ENCODE measurements at places on chromosomes 6 and 20.

- no peak for DNase-seq
These were observed 469.0 kb upstream of the CDH4 start for GRCh38 chr20:60782959-60783625.

DNA sequence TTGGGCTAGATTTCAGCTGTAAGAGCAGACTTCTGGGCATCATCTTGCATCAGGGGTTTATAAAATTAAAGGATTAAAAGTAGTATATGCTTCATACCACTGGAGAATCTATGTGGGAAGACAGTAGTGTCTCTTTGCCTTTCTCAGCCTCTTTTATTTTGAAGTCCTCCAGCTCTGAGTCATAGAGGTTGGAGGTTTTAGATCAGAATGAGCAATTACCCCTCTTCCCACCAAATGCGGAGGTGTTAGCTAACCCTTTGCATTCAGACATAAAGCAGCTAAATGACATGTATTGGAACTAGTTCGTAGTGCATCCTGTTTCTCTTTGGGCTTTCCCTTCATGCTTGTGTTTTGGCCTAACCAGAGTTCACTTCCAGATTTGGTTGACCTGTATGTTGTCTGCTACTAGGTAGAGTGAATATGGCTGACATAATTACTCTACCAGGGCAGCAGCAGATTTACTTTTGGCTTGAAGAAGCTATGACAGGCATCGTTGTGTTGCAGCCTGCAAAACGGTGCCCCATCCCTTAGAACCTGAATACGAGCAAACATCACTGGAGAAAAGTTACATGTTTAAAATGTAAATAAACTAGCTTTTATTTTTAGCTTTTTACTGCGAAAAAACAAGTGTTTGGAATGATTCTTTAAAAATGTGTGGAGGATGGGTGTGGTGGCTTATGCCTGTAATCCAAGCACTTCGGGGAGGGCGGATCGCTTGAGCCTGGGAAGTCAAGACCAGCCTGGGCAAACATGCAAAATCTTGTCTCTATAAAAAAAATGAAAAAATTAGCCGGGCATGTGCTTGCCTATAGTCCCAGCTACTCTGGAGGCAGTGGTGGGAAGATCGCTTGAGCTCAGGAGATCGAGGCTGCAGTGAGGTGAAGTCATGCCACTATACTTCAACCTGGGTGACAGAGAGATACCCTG lies 82.2 kb downstream of the MYO6 start:
- no peak for DNase-seq

DNA sequence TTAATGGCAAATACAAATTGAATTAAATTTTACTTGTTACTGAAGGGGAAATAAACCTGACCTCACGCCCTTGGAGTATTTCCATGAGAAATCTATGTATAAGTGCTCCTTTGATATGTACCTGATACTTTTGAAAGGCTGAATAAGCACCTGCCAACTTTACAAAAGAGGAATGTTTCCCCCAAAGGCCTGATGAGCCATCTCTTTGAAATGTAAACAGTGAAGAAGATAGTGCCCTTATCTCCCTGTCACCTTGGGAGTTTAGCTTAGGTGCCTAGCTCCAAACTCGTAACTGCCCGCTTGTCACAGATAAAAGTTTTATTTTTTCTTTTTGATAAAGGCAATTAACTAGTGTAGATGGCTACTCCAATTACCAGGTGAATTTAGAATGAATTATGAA lies 1.1 kb upstream of the ZNF343 start:
- DNase-seq, result no peak

DNA sequence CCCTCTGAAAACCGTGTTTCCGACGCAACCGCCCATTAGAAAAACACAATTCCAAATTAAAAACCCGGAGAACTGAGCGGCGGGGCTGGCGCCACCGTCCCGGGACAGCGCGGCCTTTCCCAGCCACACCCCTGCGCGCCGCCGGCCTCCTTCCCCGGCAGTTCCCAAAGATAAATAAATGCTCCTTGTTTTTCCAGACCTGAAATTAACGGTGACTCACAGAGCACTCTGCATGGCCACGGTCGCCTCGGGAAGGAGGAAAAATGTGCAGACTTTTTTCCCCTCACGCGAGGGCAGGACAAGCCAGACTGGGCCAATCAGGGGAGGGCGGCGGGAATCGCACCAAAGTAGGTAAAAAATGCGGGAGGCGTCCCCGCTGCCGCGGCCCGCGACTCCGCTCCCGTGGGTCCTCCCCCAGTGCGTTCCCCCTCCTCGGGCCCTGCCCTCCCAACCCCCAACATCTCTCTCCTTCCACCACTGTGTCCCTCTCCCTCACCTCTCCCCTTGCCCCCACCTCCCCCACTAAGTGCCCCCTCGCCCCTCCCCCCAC lies 828 bp upstream of the DSTN start:
- DNase-seq, result peak; percentile 83

DNA sequence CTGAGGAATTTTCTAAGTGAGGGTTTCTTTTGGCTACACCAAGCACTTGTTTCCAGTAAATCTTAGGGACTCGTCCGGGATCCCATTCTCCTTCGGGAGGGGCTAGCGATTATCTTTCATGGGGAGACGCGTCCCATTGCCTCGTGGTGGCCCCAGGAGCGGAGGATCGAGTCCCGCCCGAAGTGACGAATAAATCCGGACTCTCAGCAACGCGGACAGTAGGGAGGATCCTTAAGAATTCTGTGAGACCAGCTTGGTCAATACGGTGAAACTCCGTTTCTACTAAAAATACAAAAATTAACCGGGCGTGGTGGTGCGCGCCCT lies 69.1 kb upstream of the PRSS16 start:
- DNase-seq, result no peak

DNA sequence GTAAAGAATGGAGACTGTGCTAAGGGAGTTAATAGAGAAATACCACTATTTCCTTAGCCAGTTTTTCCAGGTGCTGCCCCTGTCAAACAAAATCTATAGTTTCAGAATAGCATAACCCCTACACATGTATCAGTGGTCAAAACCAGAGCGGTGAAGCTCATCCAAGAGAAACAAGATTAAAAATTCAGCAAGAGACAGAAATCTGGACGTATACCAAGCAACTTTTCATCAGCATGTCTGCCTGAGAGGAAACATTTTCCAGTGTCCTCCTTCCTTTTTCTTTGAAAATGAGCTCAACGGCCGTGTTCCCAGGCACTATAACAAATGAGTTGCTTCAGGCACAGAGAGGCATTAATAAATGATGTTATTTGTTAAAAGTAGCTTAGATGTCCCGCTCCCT lies 416.5 kb downstream of the BCKDHB start:
- no peak for DNase-seq

GRCh38 chr6:1614448-1615150 lies 4.9 kb downstream of the FOXC1 start:
- DNase-seq, result no peak

DNA sequence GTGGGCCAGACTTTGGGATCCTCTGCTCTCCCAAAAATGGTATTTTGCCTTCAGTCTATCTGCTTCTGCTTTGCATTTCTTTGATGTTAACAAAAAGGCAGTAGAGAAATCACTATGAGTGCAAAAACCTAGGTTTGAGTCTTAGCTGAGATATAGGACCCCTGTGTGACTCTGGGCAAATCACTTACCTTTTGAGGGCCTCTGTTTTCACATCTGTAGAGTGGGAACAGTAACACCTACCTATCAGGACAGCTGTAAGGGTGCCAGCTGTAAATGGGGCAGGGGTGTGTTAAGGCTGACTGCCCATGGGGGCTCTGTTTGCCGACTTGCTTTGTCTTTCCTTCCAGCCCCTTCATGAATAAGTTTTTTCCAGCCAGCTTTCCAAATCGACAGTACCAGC lies 30.4 kb downstream of the HM13 start:
- DNase-seq, result no peak

GRCh38 chr6:36339146-36339545 lies 2.5 kb upstream of the BNIP5 start:
- no peak for DNase-seq

DNA sequence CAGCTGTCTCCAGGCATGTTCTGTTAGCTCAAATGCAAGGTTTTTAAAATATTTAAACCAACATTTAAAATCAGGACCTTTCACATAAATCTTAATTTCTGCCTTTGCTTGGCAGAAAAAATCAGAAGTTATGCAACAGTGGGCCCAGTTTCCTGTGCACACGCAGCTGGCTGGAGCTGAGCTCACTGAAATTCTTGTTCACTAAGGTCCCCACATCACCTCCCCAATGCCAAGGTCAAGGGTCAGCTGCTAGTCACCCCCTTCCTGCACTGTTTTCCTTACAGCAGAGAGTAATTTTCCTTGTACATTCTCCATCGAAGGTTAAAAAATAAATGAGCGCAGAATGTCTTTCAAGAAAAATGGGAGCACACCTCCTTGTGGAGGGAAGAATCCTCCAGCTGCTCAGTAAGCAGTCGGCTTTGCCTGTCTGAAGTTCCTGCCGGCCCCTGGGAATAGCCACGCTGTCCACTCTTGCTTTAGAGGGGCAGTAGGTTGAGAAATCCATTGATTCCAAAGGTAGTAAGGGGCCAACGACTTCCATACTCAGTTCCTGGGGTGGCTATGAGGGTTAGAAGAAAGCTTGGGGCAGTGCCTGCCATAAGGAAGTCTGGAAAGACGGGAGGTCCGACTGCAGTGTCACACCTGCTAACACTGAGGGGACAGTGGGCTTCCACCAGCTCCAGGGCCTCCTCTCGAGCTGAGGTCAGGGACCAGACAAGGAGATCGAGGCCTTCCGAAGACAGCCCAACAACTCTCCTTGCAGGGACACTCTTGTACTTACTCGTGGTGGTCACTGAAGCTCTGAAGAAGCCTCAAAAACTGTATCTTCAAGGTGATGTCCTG lies 56.8 kb downstream of the MYH7B start:
- no peak for DNase-seq

GRCh38 chr20:61657721-61658377 lies 405.8 kb downstream of the CDH4 start:
- DNase-seq, result peak; percentile 34

DNA sequence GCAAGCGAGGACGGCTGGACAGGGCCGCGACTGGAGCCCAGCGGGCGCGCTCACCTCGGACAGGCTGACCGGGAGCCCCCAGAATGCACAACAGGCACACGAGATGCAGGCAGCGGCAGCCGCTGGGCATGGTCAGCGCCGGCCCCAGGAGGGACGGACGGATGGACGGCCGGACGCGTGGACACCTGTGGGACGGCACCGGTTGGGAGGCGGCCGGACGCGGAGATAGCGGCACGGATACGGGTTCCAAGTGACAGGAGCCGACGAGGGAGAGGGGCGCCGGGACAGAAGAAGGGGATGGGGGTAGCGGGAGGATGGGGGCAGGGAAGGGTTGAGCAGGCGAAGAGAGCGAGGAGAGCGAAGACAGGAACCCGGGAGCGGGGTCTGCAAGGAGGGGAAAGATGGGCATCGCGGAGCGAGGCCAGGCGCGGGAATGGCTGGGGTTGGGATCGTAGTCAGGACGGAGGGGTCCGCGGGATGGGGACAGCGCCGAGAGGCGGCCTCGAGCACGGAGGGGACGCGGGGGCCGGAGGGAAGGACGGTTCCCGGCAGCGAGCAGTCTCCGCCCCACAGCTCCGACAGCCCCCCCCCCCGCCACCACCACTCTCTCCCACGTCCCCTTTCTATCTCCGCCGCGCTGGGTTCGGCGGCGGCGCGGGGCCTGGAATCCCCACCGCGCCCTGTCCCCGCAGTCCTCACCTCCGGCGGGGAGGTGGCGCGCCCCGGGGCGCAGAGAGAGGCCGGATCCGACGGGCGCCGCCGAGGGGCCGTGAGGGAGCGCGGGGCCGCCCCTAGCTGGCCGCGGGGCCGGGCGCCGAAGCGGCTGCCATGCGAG lies 435 bp downstream of the DLK2 start:
- peak; percentile 95 for DNase-seq

DNA sequence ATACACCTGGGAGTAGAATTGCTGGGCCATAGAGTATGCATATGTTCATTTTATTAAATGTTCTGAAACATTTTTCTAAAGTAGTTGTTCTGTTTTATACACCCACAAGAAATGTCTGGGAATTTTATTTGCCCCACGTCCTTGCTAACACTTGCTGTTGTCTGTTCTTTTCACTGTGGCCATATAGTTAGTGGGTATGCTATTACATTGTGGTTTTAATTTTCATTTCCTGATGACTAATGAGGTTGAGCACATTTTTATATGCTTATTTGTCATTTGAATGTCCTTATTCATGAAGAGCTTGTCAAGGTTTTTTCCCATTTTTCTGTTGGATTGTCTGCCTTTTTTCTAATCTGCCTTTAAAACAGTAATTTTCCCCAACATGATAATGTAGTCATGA lies 41.5 kb upstream of the TGM3 start:
- DNase-seq, result no peak

DNA sequence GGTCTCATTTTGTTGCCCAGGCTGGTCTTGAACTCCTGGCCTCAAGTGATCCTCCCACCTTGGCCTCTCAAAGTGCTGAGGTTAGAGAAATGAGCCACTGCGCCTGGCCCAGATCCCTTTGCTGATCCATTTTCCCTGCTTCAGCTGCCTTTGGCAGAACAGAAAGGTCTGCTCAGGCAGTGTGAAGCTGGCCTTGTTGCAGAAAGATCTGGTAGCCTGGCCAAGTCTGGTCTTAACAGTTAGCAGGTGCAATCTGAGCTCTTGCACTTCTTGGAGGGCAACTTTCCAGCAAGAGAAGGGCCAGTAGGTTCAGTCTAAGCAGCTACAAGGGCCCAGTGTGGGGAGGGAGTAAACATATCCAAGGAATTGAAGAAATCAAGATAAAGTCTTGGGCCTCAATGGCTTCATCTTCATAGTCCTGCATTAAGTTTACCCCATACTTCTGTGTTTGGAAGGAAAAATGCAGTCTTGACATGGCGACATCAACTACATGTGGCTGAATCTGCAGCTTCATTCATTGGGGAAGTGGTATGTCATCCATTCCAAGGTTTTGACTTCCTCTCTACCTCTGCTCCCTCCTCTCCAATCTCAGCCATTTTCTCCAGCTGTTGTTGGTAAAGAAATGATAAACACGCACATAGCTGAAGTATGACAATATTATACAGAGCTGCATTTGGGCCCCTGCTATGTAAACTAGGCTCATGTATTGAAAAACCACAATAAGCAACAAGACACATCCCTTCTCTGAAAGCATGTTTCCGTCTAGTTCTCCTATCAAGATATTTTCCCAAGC lies 39.0 kb upstream of the NEDD9 start:
- DNase-seq, result no peak

DNA sequence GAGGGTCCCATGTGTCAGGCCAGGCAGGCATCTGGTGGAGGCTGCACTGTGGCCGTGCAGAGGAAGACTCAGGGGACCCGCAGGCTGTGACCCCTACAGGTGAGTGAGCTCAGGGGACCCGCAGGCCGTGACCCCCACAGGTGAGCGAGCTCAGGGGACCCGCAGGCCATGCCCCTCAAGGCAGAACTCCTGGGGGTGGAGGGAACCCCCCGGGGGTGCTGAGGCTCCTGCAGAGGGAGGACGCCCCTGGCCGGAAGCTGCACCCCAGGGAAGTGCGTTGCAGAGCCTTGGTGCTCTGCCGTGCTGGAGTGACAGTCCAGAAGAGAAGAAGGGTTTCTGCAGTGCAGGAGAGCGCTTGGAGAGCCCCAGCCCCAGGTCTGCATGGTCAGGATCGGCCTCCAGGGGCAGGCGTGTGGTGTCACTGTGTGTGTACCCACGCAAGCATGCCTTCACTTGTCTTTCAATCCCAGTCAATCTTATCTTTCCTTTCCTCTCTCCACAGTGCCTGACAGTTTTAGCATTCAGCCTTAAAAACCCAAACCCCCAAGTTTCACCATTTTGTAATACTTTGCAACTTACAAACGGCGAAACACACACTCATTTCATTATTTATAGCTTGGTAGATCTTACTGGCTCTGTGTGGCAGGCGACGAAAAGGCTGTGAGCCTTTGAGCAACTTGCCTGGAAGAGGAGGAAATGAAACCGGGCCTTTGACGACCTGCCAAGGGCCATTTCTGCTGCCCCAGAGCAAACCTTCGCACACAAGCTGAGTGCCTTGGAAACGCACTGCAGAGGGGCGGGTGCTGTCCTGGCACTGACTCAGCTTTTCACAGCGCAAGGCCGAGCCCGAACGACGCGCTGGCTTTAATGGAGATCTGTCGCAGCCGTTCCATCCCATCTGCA lies 101.4 kb upstream of the AGPAT4 start:
- peak; percentile 84 for DNase-seq

Data from spleen (tissue), 13 donors.